ENCODE measurements at places on chromosomes 4 and X. TPM values are rescaled to one million over a fixed set of nuclear protein-coding genes. Genes with fewer than 3 reads are reported as not detected.

GRCh38 chr4:38582445-38582844 is 81.6 kb upstream of the KLF3 start:
- no peak for DNase-seq

DNA sequence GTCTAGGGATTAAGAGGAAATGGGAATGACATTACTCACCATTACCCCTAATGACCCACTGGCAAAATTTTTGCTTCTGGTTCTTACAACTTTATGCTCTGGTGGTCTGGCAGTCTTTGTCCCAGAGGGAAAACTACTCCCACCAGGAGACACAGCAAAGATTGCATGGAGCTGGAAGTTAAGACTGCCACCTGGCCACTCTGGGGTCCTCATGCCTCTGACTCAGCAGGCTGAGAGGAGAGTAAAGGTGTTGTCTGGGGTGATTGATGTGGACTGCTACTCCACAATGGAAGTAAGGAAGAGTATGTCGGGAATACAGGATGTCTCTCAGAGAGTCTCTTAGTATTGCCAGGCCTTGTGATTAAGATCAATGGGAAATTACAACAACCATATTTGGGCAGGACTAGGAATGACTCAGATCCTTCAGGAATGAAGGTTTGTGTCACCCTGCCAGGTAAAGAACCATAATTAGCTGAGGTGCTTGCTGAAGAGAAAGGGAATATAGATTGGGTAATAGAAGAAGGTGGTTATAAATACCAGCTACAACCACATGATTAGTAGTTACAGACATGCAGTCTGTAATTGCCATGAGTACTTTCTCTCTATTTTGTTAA is 215.5 kb downstream of the GPAT3 start:
- no peak for DNase-seq

DNA sequence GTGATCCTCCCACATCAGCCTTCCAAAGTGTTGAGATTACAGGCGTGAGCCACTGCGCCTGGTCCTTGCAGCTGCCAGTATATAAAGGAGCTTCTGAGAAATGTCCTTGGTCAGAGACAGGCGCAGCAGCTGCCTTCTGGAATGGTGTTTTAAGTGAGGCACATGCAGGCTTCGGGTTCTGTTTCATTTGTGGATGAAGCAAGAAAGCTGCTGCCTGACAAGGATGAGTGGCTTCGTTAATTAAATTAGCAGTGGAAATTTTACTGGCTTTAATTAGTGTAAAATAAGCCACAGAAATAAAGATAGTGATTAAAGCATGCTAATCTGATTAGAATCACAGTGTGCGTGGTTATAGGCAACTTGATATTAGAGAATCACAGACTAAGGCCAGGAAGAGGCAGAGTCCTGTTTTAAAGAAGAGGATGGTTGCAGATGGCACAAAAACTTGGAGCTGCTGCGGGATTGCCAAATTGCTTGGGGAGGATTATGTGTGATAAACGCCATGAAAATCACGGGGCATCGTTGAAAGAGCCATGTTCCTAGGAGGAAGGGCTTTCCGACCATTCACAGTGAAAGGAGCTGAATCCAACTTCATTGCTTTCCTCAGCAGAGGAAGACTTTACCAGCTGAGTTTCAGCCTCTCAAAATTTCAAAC is 348.4 kb upstream of the FAT1 start:
- peak; percentile 30 for DNase-seq

DNA sequence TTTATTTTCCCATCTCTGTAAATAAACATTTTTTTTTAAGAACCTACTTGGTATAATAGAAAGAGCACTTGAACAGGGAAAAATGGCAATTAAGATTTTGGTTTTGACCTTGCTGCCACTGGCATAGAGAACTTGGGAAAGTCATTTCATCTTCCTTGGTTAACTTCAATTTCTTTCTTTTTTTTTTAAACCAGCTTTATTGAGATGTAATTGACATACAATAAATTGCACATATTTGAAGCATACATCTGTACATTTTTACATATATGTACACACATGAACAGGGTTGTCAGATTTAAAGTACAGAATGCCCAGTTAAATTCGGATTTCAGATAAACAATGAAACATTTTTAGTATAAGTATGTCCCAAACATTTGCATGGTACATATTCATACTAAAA is 103.0 kb upstream of the RAPGEF2 start:
- DNase-seq = no peak

GRCh38 chr4:180828455-180829018 is 1414.7 kb upstream of the TENM3 start:
- DNase-seq = peak; percentile 69

- no peak for DNase-seq
Observed at GRCh38 chrX:105317117-105317516, 96.6 kb upstream of the TEX13A start.

FAM133A gene
- 0.10 TPM for polyA plus RNA-seq

MND1 gene
- 12.9 TPM for polyA plus RNA-seq

Data from renal pelvis (tissue), 12 donors.